Motor neuron (in vitro differentiated cells): ENCODE measurements at places on chromosomes 5 and 9.

GRCh38 chr9:114694146-114694545 is 12.2 kb upstream of the TEX48 start:
- ATAC-seq, result peak; percentile 51

GRCh38 chr5:109703166-109703565 is 13.4 kb downstream of the MAN2A1 start:
- ATAC-seq, result no peak

GRCh38 chr9:129309041-129309430 is 131.0 kb upstream of the IER5L start:
- ATAC-seq, result no peak

- no peak for ATAC-seq
These were observed 36.2 kb upstream of the MEGF9 start for GRCh38 chr9:120750421-120750820.

GRCh38 chr5:141617682-141618029 is 1.1 kb downstream of the DIAPH1 start:
- ATAC-seq, result no peak

DNA sequence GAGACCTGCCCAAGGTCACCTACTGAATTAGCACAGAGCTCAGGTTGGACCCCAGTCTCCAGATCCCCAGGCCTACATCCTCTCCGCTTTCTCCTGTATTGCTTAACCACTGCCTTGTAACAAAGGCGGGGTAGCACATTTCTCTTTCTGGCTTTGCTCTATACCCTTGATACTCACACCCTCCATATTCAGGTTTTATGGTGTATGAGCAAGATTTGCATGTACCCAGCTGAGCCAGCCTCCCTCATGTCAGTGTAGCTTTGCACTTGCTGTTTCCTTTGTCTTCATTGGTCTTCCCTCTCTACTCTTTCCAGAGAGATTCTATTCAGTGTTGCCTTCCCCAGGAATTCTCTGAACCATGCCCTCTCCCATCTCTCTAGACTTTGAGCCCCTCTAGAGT is 19.6 kb upstream of the ZCCHC7 start:
- no peak for ATAC-seq

GRCh38 chr9:130262061-130262745 is 3.4 kb upstream of the HMCN2 start:
- ATAC-seq, result no peak

DNA sequence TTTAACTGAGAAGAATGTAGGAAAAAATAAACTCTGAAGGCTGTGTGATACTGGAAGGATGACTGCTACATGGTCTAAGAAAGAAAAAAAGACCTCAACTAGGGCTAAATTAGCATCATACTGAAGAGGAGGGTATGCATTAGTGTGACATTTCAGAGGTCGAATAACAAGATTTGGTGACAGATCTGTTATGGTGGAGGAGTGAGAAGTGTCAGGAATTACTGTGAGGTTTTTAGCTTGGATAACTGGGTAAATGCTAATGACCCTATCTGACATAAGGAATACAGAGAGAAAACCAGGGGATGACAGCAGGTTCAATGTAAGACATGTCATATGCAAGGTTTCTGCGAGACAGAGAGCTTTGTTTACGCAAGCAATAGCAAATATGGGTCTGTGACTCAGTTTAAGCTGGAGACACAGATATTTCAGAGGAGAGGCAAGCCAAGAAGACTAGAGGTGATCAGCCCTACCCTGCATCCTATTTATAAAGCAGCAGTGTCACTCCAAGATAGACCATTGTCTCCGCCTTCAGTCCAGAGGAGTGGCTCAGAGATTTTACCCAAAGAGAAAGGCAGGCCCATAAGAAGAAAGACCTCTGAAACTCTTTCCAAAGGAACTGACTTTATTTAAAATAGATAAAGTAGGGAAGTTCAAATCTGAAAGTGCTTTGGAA is 44.3 kb downstream of the FBN2 start:
- no peak for ATAC-seq

DNA sequence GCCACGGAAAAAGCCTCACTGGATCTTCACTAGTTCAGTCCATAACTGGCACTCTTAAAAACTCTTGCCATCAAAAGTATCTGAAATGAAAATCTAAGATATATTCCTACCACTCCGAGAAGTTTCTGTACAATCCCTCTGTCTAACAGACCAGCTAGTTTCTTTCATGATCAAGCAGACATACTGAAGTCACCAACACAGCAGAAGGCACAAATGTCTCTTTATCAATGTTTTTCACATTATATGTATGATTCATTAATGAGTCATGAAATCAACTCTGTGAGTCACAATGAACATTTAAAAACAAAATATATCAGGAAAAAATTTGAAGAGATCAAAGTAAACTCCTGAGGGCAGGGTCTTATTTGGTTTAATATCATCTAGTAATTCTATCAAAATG is 50.8 kb downstream of the F2R start:
- ATAC-seq, result no peak

- ATAC-seq, result no peak
These were observed 20.3 kb upstream of the RIC1 start for GRCh38 chr9:5608298-5609225.

DNA sequence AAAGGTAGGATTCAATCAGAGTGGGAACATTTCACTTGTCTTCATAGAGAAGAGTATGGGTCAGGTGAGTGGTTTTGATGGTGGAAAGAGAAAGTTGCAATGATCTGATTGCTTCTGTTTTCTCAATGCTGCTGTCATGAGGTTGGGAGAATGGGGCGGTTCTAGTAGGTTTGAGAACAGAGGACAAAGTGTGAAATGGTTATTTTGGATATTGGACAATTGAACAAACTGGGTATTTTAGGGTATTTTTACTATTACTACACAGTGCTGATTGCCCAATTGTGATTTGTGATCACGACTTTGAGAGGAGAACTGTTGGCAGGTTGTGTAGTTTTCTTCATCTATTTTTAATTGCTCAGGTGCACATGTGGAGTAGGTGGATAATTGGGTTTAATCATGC is 60.2 kb downstream of the COMMD10 start:
- ATAC-seq, result no peak

- ATAC-seq, result no peak
These were observed 346.7 kb upstream of the KLF9 start for GRCh38 chr9:70761139-70761670.

- ATAC-seq, result no peak
These were observed 20.3 kb upstream of the PCA3 start for GRCh38 chr9:76743931-76744330.

DNA sequence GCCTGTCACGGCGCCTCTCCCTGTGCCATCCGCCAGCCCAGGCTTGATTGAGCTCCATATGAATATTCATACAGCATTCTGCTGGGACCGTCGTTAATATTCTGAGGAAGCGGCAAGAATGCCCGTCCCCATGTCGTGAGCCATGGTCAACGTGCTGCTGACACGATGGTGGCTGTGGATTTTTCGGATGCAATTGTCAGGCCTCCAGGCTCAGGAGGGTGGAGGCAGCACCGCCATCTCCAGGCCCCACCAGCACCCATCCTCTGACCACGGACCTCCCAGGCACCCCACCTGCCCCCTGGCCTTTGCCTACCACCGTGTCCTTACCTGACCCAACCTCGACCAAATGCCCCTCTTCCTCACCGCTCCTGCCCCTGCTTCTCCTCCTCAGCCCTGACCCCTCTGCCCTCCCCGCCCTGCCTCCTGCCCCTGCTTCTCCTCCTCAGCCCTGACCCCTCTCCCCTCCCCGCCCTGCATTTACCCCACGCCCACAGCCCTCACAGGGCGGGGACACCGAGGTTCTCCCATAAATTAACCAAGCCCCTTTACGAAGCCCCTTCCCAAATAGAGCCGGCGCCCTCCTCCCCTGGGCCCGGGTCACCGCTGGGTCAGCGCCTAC is 9.9 kb downstream of the TMEM250 start:
- no peak for ATAC-seq

GRCh38 chr5:151556806-151557205 is 34.3 kb downstream of the FAT2 start:
- no peak for ATAC-seq

GRCh38 chr9:86676396-86676795 is 270.9 kb downstream of the GAS1 start:
- peak; percentile 94 for ATAC-seq

DNA sequence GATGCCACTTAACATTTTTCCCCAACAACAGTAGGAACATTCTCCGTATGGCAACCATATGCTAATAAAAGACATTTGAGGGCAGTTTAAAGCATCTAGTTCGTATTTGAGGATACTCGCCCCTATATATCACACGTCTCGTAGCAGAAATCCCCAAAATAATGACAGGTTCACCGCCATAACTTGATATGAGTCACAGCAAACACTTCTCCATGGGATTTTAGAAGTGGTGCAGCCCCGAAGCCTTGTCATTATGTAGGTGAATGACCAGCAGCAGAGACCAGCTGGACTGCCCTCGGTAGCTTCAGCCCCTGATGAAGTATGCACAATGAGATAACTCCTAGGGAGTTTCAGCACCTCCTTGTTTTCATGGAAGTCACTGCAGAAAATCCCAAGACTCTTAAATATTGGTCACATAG is 2.0 kb downstream of the CTNND2 start:
- ATAC-seq, result no peak

DNA sequence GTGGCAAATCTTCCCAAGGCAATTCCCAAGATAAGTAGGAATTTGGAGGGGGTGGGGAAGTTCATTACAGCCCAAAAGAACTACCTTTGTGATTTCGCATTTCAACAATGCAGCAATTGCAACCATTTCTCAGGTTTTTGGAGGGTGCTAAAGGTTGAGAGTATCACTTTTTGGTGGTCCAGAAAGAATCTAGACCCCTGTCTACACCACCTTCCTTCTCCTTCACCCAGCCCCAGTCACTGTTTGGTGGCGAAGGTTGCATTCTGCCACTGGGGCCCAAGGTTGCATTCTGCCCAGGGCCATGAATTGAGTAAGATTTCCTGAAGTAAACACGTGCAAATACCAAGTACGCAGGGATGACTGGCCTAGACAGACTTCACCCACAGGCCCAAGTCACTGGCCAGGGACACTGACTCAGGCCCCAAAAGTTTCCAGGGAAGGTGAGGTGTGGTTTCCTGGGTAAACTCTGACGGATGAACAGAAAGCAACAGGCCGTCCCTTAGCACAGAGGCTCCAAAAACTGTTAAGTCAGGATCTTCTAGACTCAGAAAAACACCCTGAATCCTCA is 5.7 kb downstream of the PDE6A start:
- peak; percentile 87 for ATAC-seq

GRCh38 chr9:80493258-80493657 is 921.5 kb downstream of the TLE4 start:
- no peak for ATAC-seq

DNA sequence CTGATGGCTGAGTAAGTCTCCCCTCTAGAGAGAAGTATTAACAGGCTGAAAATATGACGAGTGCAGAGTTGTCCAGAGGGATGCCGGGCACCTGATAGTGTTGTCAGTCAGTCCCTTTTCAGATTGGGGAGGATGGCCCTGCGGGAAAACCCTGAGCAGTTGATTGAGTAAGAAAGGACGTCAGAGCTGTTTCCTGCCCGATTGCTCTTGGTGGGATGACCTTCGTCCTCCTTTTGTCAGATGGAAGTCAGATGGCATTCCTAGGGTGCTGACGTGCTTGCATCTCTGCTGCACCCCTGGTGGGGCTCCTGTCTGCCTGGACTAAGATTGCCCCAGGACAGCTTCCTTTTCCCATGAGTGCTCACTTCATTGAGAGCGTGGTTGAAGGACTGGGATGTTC is 9.8 kb downstream of the ZNF354B start:
- ATAC-seq, result no peak

DNA sequence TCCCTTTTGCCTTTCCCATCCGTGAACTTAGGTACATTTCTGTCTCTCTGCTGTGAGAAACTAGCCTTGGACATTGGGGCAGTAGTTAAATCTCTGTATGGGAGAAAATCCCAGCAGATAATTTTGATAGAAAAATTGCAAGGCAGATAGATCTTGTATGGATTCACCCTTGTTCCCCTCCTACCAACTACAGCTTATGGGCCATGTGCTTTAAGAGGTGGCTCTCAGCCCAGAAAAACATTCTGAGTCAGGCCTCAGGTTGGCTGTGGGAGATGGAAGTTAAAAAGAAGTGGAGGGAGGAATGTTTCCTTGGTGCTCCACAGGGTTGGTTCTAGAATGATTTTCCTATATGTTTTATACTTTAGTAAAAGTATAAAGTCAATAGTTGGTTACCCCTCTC is 1.4 kb upstream of the KDM3B start:
- ATAC-seq, result no peak
